Spinal cord (tissue), 10 donors: ENCODE measurements at places on chromosomes 5 and 9. TPM values are rescaled to one million over a fixed set of nuclear protein-coding genes. Genes with fewer than 3 reads are reported as not detected.

Gene CMYA5
- 9.2 TPM for total RNA-seq

Gene ADCY2
- total RNA-seq = 25.4 TPM

Gene HAND1
- total RNA-seq = not detected

Gene SLC28A3
- total RNA-seq = 0.59 TPM

Gene PCDHGB6
- 10.0 TPM for total RNA-seq

Gene PLEKHG4B
- 4.2 TPM for total RNA-seq

Gene HSPB3
- 0.33 TPM for total RNA-seq

Gene AP3B1
- total RNA-seq = 46.4 TPM

DNA sequence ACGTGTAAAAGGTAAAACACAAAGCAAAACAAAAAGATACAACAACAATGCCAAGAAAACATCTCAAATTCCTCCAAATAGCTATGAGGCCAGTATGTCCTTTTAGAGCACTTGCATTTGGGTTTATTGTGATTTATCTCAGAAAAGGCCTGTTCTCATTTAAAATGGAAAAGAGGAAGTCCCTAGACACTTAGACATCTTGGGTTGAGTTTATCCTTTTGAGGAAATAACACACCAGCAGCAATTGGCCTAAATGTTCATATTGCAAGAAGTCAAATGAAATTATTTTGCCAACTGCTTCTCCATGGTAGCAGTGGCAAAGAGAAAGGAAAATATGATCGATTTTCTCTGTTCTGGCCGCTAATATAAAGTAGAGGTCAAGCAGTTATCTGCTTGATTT lies 43.6 kb upstream of the TRMT10B start:
- no peak overlapping the region for H3K4me3 ChIP-seq
- no peak for DNase-seq
- no peaks in the 10 kb centered on the region for H3K36me3 ChIP-seq
- no peak overlapping the region for H3K27ac ChIP-seq

DNA sequence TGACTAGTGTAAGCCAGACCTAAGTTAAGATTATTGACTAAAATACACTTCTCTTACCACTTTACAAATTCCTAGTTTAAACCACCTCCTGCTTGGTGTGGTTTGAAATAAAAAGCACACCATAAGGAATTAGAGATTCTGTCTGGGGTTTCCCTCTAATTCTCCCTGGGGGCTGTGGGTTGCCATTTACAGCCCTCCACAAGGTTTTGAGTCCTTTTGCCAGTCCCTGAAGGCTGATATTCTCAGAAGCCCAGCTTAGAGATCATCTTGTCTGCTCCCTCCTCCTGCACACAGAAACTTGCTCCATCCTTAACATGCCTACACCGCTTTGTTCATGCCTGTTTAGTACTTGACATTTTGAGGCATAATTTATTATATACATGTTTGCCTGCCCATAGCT lies 7.2 kb upstream of the LMNB1 start:
- H3K36me3 ChIP-seq = no peaks in the 10 kb centered on the region
- H3K4me3 ChIP-seq = no peak overlapping the region
- H3K4me1 ChIP-seq = no peaks in the 10 kb centered on the region
- DNase-seq = no peak
- H3K27ac ChIP-seq = no peak overlapping the region

- H3K4me3 ChIP-seq = no peak overlapping the region
- no peak for DNase-seq
- no peaks in the 10 kb centered on the region for H3K4me1 ChIP-seq
- H3K27ac ChIP-seq = no peak overlapping the region
Observed at GRCh38 chr5:138354926-138355378, 2.5 kb downstream of the KDM3B start.

GRCh38 chr5:138831703-138832102 lies 43.4 kb downstream of the LRRTM2 start:
- no peak overlapping the region for H3K27ac ChIP-seq
- H3K27me3 ChIP-seq = no peaks in the 10 kb centered on the region
- peaks cover 7% of the 10 kb centered on the region for H3K36me3 ChIP-seq
- no peaks in the 10 kb centered on the region for H3K4me1 ChIP-seq
- H3K4me3 ChIP-seq = no peak overlapping the region

GRCh38 chr5:81125959-81126358 lies 107.2 kb upstream of the CKMT2 start:
- no peaks in the 10 kb centered on the region for H3K27me3 ChIP-seq
- no peak overlapping the region for H3K4me3 ChIP-seq
- H3K27ac ChIP-seq = no peak overlapping the region
- H3K4me1 ChIP-seq = no peaks in the 10 kb centered on the region
- no peak for DNase-seq

GRCh38 chr5:140093179-140093578 lies 20.7 kb upstream of the PURA start:
- peaks cover 2% of the 10 kb centered on the region for H3K27me3 ChIP-seq
- H3K36me3 ChIP-seq = no peaks in the 10 kb centered on the region
- H3K4me3 ChIP-seq = no peak overlapping the region

GRCh38 chr9:76419782-76420380 lies 25.7 kb upstream of the RFK start:
- no peak overlapping the region for H3K27ac ChIP-seq
- DNase-seq = no peak
- no peaks in the 10 kb centered on the region for H3K4me1 ChIP-seq
- no peaks in the 10 kb centered on the region for H3K36me3 ChIP-seq
- no peak overlapping the region for H3K4me3 ChIP-seq

GRCh38 chr9:106356924-106357323 lies 506.0 kb upstream of the ZNF462 start:
- no peaks in the 10 kb centered on the region for H3K4me1 ChIP-seq
- H3K27me3 ChIP-seq = no peaks in the 10 kb centered on the region
- no peaks in the 10 kb centered on the region for H3K36me3 ChIP-seq
- no peak overlapping the region for H3K27ac ChIP-seq
- no peak for DNase-seq
- no peak overlapping the region for H3K4me3 ChIP-seq

DNA sequence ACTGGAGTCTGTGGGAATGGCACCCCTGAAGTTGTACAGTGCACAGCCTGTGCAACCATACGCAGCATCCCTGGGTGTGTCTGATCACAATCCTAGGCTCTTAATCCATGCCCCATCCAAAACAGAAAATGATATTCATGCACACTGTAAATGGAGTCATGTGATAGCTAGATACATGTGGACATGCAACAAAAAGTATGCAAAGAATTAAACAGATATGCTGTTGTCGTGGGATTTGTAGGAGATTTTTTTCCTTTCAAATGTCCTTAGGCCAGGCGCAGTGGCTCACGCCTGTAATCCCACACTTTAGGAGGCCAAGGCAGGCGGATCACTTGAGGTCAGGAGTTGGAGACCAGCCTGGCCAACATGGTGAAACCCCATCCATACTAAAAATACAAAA lies 36.1 kb downstream of the PRRX2 start:
- H3K4me1 ChIP-seq = peaks cover 35% of the 10 kb centered on the region
- H3K27ac ChIP-seq = no peak overlapping the region
- peaks cover 25% of the 10 kb centered on the region for H3K27me3 ChIP-seq
- H3K4me3 ChIP-seq = no peak overlapping the region
- H3K36me3 ChIP-seq = no peaks in the 10 kb centered on the region

DNA sequence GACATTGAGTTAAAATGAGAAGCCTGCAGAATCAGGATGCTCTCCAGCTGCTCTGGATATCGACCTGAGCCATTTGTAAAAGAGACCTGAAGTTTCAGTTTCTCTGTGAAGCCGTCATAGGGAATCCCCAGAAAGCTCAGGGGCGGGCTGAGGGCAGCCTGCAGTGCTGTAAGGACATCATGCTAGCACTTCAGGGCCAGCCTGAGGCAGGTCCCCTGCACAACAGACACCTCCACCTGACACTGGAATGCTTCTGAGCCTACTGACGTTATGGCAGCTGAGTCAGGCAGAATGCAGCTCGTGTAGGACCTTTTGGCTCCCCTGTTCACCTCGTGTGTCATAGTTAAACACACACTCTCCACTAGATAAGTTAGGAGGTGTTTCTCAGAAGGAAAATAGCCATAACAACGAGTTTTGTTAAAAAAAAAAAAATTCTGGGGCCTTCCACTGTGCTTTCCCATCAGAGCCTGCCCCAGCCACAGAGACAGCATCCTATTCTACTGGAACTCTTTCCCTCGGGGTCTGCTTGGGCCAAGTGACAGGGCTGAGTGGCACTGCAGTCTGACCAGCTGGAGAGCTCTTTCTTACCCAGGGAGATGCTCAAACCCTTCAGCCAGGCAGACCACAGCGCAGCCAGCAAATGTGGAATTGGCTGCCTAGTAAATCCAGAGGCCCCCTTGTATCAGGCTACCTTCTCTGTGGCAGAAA lies 354.9 kb downstream of the DIRAS2 start:
- H3K27me3 ChIP-seq = no peaks in the 10 kb centered on the region
- DNase-seq = no peak
- H3K4me1 ChIP-seq = no peaks in the 10 kb centered on the region
- H3K36me3 ChIP-seq = no peaks in the 10 kb centered on the region
- H3K4me3 ChIP-seq = no peak overlapping the region
- H3K27ac ChIP-seq = no peak overlapping the region
